ENCODE measurements at places on chromosomes 11 and 22.

DNA sequence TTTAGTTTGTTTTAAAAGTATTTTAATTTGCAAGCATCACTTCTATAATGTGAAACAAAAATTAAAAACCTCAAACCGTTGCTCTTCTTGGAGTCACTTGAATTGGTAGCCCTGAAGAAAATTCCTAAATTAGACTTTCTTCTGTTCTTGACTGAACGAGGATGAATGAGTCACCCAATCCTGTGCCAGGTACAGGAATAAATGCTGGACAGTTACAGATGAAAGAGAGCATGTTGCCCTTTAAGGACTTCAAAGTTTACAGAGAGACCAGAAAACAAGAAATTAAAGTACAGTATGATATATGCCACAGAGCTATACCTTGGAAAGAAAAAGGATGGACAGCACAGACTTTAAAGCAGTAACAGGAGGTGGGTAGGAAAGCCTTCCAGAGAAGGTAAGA lies 41.3 kb upstream of the CXCR5 start:
- no peak for DNase-seq

- no peak for DNase-seq
These were observed 44.1 kb downstream of the IGLL5 start for GRCh38 chr22:22931557-22932270.

DNA sequence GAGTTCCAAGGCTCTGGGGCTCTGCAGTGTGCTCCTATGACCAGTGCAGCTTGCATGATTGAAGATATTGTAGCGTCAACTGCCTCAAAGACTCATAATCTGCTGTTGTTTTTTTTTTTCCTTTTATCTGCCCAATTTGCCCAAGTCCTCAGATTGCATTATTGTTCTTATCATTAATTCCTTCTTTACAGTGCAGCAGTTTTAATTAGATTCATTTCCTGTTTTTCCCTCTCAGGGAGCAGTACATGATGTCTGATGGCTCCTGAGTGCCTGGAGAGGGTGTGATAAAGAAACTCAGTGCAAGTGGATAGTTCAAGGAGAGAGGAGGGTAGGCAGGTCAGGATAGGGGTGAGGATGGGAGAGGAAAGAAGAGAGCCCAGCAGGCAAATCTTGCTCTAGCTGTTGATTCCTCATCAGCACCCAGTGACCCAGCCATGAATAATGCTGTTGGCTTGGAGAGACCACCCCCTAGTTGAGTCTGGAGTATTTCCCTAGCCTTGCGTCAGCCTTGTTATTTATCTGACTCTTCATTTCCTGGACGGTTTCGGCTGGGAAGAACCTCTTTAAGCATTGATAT lies 219.6 kb upstream of the SESN3 start:
- no peak for DNase-seq

- no peak for DNase-seq
These were observed 107.6 kb downstream of the SHANK2 start for GRCh38 chr11:71144736-71145135.

GRCh38 chr11:3709977-3710376 lies 38.8 kb upstream of the CHRNA10 start:
- DNase-seq: no peak

DNA sequence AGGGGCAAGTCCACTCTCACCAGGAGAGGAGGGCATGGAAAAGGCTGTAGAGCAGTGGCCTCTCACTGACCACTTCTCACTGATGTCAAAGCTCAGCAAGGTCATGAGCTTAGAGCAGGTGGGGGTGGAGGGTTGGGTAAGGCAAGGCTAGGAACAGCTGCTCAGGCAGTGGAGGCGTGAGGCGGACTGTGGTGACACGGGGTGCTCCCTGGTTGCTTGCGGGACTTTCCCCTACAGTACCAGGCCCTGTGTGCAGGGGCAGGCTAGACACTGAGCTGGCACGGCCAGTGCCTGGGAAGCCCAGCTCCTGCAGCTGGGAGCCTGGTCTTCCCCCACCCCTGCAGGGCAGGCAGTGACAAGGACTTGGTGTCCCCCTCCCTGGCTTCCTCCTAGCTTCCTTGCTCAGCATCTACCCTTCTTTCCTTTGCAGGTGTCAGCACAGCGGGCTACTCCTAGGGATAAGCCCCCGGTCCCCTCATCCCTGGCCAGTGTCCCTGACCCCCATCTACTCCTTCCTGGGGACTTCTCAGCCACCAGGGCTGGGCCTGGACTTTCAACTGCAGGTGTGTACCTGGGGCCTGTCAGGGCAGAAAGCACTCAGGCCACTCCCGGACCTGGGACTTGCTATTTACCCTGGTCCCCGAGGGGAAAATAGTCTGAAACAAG lies 45.6 kb downstream of the PISD start:
- no peak for DNase-seq

GRCh38 chr11:69207165-69207889 lies 51.6 kb downstream of the SMIM38 start:
- no peak for DNase-seq

DNA sequence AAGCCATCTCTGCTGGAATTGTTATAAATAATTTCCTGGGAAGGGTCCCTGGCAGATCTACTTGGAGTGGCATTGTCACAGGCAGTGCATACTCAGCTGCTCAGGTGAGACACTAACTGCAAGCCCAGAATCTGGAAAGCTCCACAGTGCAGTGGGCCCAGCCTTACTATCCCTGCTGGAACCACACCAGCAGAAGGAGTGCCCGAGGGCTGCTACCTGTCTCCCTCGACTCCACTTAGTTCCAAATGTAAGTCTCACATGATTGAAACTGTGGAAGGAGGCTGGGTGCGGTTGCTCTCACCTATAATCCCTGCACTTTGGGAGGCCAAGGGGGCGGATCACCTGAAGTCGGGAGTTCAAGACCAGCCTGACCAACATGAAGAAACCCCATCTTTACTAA lies 14.3 kb upstream of the SYVN1 start:
- no peak for DNase-seq

GRCh38 chr11:111114091-111114490 lies 131.4 kb upstream of the POU2AF2 start:
- no peak for DNase-seq

GRCh38 chr22:32352681-32353080 lies 5.0 kb upstream of the RFPL3 start:
- DNase-seq: no peak

All from mucosa of gallbladder (tissue), 1 donor.